Activated T-helper 2 cell treated with anti-CD3 and anti-CD28 coated beads, Interferon-gamma antibody, Interleukin-2, Interleukin-4, amounts not matched to agents 10 μg/mL and 5 μg/mL and 100 μg/mL, durations not matched to agents 14 hours and 24 hours and 36 hours (primary cell): ENCODE measurements at places on chromosomes 2 and 18. TPM values are rescaled to one million over a fixed set of nuclear protein-coding genes. Genes with fewer than 3 reads are reported as not detected.

POTEI gene
- total RNA-seq = not detected in 2 replicates

DNA sequence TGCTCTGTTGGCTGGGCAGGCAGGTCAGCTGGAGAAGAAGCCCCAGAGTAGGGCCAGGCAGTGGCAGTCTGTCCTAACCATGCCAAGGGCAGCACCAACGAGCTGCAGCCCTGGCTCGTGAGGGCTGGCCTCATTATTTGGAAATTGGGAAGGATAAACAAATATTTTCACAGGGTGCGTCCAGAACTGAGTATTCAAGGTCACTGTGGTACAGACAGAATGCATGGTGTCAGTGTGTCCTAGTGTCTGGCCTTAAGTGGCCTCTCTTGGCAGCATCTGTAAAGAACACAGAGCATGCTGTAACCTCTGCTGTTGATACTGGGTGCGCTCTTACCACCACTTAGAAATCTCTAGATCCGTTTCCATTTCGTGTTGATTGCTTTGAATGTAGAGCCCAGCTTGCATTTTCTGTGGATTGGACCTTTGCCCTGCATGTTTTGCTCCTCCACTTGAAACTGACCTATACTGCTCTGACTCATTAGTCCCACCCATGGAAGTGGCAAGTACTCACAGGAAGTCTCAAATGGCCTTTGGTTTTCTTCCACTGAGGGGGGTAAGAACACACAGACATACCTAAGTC is 88.2 kb downstream of the GREB1L start:
- no peak for DNase-seq

GRCh38 chr18:2494921-2495320 is 76.4 kb downstream of the METTL4 start:
- no peak for DNase-seq

- no peak for DNase-seq
These were observed 517.0 kb upstream of the KLHL29 start for GRCh38 chr2:22867973-22868372.

GRCh38 chr2:68774569-68775271 is 40.1 kb downstream of the ARHGAP25 start:
- DNase-seq = peak; percentile 52

NDC80 gene
- 41.5 and 43.0 TPM in 2 replicates for total RNA-seq

GRCh38 chr2:43328133-43328532 is 101.7 kb upstream of the ZFP36L2 start:
- DNase-seq = no peak

EPB41L3 gene
- 1.6 and 1.9 TPM in 2 replicates for total RNA-seq

COL6A3 gene
- 7.9 and 9.2 TPM in 2 replicates for total RNA-seq

GRCh38 chr2:191635333-191636234 is 42.4 kb upstream of the NABP1 start:
- DNase-seq = no peak

DSG4 gene
- total RNA-seq = not detected in 2 replicates

DNA sequence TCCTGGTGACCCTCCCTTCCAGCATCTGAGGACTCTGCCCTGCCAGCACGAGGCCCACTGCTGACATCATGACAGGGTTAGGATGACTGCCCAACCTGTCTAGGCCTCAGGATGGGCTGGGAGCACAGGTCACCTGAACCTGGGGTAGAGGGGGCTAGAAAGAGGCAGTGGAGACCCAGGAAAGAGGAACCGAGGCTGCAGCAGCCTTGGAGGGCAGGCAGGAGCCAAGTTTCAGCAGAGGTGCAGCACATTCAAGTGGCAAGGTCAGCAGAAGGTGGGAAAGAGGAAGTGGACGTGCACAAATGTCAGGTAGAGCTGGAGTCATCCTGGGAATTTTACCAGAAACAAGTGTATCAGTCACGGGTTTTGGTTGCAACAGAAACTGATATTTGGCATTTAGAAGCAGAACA is 13.6 kb upstream of the RAB10 start:
- DNase-seq = no peak

GRCh38 chr2:191252699-191253098 is 7.5 kb downstream of the MYO1B start:
- DNase-seq = no peak

MC5R gene
- total RNA-seq = not detected in 2 replicates

DNA sequence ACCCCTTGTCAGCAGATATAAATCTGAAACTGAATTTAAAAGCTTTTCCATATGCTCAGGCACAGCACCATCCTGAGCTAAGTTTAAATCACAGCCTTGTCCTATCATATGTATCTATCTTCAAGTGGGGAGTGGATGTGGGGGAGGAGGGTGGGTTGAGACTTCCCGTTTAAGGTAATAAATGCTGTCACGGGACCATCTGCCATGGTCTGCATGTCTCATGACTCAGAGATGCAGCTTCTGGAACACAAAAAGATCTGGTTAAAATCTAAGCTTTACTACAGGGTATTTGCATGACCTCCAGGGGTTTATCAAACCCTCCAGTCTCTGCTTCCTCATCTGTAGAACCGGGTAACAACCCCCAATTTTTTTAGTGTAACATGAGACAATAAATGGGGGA is 377.7 kb upstream of the ST6GAL2 start:
- DNase-seq = no peak

DNA sequence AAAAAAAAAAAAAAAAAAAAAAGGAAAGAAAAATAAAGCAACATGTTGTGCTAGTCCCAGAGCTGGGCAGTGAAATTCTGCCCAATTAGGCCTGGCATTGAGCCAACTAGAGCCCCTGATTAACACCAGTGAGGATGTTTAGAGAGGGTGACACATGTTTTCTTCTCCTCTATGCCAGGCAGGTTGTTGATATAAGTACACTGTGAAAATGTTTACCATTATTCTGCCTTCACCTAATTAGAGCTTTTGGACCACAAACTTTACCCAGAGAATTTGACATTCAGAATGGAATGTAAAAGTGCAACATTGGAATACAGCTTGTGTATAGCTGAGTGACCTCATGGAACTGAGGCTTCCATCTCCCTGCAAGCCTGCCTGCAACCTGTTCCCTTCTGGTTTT is 95.9 kb upstream of the MSH2 start:
- DNase-seq = no peak

GRCh38 chr18:28831476-28831875 is 654.5 kb upstream of the CDH2 start:
- DNase-seq = no peak

TDRD15 gene
- not detected in 2 replicates for total RNA-seq

GRCh38 chr2:161857920-161858319 is 216.1 kb downstream of the DPP4 start:
- DNase-seq = no peak

DNA sequence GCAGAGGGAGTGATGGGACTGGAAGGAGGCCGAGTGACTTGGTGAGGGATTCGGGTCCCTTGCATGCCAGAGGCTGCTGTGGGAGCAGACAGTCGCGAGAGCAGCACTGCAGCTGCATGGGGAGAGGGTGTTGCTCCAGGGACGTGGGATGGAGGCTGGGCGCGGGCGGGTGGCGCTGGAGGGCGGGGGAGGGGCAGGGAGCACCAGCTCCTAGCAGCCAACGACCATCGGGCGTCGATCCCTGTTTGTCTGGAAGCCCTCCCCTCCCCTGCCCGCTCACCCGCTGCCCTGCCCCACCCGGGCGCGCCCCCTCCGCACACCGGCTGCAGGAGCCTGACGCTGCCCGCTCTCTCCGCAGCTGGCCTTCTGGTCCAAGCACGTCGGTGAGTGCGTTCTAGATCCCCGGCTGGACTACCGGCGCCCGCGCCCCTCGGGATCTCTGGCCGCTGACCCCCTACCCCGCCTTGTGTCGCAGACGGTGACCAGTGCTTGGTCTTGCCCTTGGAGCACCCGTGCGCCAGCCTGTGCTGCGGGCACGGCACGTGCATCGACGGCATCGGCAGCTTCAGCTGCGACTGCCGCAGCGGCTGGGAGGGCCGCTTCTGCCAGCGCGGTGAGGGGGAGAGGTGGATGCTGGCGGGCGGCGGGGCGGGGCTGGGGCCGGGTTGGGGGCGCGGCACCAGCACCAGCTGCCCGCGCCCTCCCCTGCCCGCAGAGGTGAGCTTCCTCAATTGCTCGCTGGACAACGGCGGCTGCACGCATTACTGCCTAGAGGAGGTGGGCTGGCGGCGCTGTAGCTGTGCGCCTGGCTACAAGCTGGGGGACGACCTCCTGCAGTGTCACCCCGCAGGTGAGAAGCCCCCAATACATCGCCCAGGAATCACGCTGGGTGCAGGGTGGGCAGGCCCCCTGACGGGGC is 4.6 kb downstream of the PROC start:
- no peak for DNase-seq

SULT1C4 gene
- not detected in 2 replicates for total RNA-seq

CNGA3 gene
- total RNA-seq = not detected in 2 replicates

ALK gene
- not detected in 2 replicates for total RNA-seq

GRCh38 chr2:20076757-20077156 is 25.3 kb upstream of the LAPTM4A start:
- no peak for DNase-seq

GRCh38 chr2:234714711-234715110 is 217.8 kb upstream of the ARL4C start:
- DNase-seq = no peak

AKAIN1 gene
- total RNA-seq = not detected in 2 replicates

DNA sequence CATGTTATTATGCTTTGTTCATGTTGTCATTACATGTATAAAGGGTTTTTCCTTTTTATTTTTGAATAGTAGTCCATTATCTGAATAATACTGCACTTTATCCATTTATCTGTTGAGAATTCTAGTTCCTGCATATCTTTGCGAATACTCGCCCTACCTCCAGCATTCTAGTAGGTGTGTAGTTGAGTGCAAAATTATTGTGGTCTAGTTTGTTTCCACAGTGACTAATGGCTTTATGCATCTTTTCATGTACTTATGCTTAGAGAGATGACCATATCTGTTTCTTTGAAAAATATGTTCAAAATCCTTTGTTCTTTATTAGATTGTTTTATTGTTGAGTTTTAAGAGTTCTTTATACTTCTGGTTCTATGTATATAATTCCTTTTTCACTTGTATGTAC is 48.8 kb downstream of the EIF5B start:
- DNase-seq = no peak

- no peak for DNase-seq
These were observed 49.4 kb downstream of the TSPYL6 start for GRCh38 chr2:54206596-54206995.

DNA sequence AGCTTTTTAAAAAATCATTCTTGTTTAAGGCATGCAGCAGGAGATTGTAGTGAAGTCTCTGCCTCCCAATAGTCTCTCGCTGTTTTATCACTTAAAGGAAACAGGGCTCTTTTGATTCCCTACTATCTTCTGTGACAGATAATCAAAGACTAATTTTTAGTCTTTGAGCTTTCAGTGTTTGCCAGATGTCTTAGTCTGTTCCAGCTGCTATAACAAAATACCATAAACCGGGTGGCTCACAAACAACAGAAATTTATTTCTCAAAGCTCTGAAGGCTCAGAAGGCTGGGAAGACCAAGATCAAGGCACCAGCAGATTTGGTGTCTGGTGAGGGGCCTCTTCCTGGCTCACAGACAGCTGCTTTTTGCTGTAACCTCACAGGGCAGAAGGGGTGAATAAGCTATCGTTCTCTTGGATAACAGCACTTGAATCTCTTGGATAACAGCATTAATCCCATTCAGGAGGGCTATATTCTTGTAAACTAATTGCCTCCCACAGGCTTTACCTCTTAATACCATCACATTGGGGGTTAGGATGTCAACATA is 37.8 kb upstream of the STAT4 start:
- DNase-seq = no peak

DNA sequence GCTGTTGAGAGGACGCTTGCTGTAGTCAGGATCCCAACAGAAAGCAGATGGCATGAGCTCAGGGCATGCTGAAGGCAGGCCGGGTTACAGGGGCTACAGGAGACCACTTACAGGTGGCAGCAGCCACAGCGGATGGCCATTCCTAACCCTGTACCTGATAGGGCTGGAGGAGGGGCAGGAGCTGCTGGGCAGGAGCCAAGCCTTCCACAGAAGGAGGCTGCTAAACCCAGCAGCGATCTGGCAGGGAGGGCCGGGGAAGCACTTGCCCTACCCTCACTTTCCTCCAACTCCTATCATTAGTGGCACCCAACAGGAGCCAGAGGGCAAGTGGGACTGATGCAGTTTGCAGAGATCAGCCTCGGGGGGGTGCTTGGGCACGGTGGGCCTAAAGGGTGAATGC is 2.0 kb downstream of the ASB18 start:
- DNase-seq = no peak

WNT10A gene
- 0.18 and 0.59 TPM in 2 replicates for total RNA-seq

DSG2 gene
- total RNA-seq = 1.4 and 1.7 TPM in 2 replicates

WNT6 gene
- not detected in 2 replicates for total RNA-seq

CNRIP1 gene
- not detected in 2 replicates for total RNA-seq

DNA sequence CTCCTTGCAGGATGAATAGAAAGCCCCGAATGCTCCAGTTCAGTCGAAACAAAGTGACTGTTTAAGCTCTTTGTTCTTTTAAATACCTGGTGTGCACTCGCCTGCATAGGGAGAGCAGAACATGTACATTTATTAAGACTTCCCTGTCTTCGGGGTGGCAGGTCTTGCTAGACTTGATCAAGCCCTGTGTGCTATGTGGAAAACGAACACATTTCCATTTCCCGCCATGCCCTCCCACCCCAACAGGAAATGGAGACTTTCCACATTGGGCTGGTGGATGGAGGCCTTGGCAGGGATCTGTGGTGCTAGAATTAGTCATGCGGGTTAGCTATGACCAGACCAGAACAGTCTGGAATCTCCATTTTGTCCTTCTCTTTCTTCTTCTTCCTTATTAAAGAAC is 321.0 kb upstream of the THSD7B start:
- DNase-seq = no peak

SCN2A gene
- 0.05 TPM in 1 of 2 replicates, not detected in the other for total RNA-seq

PPM1B gene
- 43.6 and 45.9 TPM in 2 replicates for total RNA-seq

DNA sequence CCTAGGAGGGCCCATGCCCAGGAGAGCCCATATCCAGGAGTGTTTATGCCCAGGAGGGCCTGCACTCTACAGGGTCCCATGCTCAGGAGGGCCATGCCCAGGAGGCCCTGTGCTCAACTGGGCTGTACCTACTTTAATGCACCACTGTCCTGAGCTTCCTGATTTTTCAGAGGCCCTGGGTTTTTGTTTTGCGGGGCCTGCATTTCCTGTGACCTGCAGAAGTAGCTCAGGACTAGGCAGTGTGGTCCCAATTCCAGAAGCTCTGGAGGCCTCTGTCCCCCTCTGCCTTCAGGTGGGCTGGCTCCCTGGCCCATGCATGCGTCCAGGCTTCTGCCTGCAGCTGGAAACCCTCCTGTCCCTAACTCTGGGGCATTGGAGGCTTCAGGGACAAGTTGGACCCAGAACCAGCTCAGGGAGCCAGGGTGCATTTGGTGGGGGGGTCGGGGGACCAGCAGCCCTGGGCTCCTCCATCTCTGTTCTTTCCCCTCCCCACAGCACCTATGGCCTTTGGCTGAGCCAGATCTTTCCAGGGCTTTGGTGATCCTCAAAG is 10.8 kb downstream of the GPR35 start:
- DNase-seq = no peak

- DNase-seq = no peak
These were observed 82.8 kb upstream of the CDCA7 start for GRCh38 chr2:173271825-173272224.

- no peak for DNase-seq
These were observed 76.1 kb upstream of the MAPRE2 start for GRCh38 chr18:34965108-34965507.
